ENCODE measurements at places on chromosomes 7 and 10.

GRCh38 chr10:113858541-113858940 is 4.1 kb downstream of the NHLRC2 start:
- no peak for DNase-seq

DNA sequence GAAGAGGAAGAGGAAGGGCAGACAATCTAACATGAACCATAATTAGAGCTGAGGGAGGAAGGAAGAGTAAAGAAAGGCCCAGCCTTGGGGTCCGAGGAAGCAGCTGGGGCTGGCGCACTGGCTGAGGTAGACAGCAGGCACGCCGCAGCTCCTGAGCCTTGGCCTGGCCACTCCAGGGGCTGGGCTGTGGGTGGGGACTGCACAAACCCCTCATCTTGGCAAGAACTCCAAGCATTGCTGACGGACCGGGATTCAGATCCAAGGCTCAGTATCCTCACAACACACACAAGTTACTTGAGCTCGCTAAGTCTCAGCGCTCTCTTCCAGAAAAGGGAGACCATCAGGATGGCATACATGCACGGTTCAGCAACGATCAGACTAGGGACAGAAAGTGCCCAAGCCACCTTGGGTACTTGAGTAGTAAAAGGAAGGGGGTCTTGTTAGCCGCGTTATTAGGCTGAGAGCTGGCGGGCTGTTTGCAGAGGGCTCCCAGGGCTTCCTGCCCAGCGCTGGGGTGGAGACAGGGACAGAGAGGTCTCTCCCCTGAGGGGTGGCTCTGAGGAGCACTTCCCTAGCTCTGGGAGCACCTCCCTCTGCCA is 4.5 kb downstream of the TNS3 start:
- DNase-seq = no peak

- DNase-seq = no peak
These were observed 343.0 kb downstream of the GLRX3 start for GRCh38 chr10:130479146-130479545.

- DNase-seq = no peak
These were observed 77.3 kb downstream of the GRK5 start for GRCh38 chr10:119284679-119285096.

- DNase-seq = peak; percentile 21
These were observed 444.7 kb downstream of the DGKB start for GRCh38 chr7:14457568-14458453.

DNA sequence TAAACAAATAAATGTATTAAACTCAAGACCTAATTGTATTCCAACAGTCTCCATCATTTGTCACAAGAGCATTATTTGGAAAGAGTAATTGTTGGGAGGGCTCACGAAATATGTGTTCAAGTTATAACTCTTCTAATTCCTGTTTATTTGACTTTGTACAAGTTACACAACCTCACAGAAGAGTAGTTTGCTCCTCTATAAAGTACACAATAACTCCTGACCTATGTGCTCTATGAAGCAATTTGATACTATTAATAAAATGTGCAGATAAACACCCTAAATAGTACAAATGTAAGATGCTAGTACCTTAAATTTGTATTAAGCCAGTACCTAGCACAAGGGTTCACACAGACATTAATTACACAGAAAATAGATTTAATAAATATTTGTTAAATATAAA is 285.8 kb downstream of the LRRTM3 start:
- DNase-seq = no peak

- no peak for DNase-seq
These were observed 34.7 kb downstream of the DDIT4 start for GRCh38 chr10:72308320-72308987.
